ENCODE measurements at places on chromosomes 5 and 9. TPM values are rescaled to one million over a fixed set of nuclear protein-coding genes. Genes with fewer than 3 reads are reported as not detected.

The HTR4 gene
- total RNA-seq = 0.23 TPM

DNA sequence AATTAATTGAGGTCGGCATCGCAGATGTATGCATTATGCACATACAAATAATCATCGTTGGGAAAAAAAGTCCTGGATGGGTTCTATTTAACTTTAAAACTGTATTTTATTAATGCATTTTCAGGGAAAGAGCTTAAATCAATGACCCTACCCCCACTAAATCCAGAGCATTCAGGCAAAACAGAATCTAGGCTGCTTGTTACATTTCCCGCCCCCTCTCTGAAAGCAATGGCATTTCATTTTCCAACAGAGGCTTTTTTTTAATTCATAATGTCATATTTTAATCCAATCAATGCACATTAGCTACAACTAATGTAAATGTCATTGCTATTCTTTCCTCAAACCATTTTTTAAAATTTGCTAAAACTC lies 117.4 kb upstream of the GRIA1 start:
- no peak for DNase-seq

DNA sequence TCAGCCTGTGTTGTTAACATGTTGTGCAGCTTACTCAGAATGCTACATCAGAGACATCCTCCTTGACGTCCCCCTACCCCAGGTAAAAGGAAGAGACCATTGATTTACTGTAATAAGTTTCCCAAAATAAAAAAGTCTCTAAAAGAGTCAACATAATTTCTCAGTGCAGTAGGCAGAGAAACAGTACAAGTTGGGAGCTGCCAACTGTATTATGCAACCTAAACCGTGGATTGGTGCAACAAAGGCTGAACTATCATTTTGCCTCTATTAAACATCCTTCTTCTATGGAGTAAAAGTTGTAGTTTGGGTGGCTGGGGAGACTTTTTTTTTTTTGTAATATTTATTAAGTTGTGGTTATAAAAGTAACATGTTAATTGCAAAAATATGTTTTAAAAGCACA lies 208.0 kb downstream of the NR3C1 start:
- DNase-seq = no peak

DNA sequence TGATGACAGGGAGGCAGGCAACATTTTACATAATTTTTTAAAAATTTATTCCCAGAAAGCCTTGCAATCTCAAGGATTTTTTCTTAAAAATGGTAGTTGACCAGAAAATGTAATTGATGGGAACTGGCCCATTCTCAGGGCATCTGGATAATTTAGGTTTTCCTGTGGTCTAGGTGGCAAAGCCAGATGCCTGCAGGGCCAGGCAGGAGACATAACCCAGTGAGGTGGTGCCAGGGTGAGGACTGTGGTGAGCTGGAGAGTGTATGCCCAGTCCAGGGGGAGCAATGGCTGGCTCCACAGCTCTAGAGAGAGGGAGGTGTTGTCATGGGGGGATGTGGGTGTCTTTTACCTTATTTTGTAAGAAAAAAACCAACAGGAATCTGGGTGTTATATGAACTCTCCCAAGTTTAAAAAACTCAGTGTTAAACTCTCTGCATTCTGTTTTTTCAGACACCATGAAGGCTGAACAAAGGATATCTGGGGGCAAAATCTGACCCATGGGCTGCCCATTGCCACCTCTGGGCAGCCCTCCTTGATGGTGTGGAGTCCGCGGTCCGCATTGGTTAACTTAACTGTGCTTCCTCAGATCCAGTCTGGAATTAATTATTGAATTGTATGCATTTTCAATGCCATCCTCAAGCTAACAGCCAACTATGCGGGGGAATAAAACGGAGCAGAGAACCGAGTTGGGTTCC lies 43.9 kb downstream of the BOD1 start:
- DNase-seq = no peak

GRCh38 chr9:14584571-14584970 lies 108.7 kb downstream of the ZDHHC21 start:
- DNase-seq = no peak

DNA sequence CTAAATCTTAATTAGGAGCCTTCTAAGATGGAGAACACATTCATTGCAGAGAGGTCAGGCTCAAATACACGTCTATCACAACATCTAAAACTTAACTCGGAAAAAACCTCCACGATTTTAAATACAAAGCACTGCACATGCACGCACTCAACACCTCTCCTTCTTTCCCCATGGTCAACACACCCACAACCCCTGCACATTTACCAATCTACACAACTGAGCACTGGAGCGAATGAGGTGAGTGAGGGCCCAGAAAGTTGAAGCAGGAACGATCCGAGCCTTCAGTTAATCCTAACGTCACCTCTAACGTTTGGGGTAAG lies 278 bp upstream of the NIPSNAP3A start:
- no peak for DNase-seq

- DNase-seq = no peak
These were observed 174.6 kb upstream of the IL12B start for GRCh38 chr5:159504857-159505304.

The FAT2 gene
- total RNA-seq = not detected

The CTXN3 gene
- total RNA-seq = not detected

The FGF1 gene
- 1.7 TPM for total RNA-seq

GRCh38 chr9:133050142-133050541 lies 11.6 kb upstream of the CEL start:
- no peak for DNase-seq

Data from esophagus muscularis mucosa (tissue), 4 donors.